ENCODE measurements at places on chromosomes 5 and 9.

GRCh38 chr9:304106-304505 is 89.4 kb downstream of the DOCK8 start:
- DNase-seq = no peak

DNA sequence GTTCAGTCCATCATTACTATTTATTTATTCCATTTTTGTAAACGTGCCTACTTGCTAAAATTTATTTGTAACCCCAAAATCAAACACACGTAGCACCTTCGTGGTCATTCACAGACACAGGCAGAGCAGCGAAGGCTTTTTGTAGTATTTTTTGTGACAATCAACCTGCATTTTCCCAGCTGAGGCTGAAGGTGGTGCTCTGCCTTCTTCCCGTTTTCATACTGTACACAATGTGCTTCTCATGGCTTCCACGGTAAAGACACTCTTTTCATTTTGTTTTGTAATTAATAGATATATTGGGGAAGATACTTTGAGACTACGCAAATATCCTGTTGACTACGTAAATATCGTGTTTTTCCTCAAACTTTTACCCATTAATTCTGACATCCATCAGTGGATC is 19.4 kb downstream of the DAP start:
- DNase-seq = no peak

DNA sequence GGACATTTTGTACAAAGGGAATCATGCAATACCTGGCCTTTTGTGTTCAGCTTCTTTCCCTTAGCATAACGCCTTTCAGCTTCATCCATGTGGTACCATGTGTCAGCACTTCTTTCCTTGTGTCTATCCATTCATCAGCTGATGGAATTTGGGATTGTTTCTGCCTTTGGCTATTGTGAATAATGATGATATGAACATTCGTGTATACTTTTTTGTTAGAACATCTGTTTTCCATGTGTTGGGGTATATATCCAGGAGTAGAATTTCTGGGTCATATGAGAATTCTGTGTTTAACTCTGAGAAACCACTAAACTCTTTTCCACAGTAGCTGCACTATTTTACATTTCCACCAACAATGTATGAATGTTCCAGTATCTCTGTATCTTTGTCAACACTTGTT is 14.8 kb upstream of the PRRC2B start:
- no peak for DNase-seq

DNA sequence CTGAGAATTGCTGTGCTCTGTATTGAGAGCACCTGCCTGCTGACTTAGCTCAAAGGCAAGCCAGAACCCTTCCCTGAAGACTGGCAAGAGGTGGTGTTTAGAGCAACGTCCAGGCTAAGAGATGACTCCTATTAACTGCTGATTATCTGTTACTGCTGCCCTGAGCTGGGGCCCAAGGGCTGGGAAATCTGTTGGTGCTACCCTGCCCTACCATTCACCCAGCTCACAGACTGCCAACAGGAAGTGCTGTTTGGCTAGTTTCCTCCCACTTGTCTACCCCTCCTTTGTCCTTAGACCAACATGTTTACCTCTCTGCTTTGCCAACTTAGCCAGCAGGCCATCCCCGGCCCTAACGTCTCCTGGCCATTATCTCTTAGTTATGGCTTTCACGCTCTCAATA is 6.9 kb downstream of the RAB24 start:
- peak; percentile 53 for DNase-seq

GRCh38 chr5:117161718-117162335 is 587.2 kb upstream of the SEMA6A start:
- DNase-seq = no peak

DNA sequence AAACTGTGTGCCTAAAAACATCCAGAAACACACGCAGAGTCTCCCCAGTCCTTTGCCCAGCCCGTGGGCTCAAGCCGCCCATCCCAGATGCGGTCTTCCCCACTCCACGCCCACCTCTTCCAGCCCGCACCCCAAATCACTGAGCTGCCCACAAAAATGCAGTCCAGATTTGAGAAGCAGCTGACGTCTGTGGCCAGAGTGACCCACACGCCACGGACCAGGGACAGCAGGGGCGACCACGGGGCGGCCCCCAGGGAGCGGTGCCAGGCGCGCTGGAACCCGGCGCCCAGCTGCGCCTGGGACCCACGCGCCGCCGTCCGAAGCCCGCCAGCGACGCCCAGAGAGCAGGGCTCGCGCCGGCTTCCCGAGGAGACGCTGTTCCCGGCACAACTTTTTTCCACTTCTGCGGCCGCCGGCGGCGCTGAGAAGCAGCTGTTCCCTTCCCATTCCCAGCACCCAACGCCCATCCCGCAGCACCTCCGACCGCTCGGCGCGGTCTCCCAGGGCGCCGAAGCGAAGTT is 674 bp downstream of the LHFPL2 start:
- DNase-seq = no peak

DNA sequence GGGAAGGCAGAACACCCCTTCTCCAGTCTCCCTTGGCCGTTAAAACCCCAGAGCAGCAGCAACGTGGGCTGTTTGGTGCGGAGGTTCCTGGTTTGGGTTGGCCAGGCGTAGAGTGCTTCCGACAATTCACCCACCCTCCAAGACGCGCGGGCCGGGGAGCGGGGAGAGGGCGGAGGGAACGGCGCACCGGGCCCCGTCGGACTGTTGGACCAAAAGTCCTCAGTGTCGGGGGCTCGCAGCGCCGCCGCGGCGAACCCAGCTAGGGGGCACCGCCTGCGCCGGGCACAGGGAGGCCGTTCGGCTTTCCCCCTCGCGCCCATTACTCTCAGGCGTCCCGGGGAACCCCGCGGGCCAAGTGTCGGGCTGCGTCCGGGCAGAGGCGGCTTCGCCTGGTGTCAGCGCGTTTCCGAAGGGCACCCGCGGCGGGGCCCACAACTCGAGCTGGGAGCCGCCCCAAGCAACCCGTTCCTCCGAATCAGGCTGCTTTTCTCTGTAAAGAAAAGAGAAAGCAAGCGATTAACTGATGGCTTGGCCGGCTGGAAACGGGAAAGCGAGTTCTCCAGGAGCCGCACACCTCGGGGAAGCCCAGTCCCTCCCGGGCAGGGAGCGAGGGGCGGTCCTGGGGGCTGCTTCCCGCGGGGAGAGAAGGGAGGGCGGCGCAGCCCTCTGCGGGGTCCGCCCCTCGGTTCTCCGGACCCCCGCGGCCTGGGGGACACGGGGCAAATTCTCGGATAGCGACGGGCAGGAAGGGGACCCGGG is 145.5 kb downstream of the ERCC6L2 start:
- DNase-seq = no peak

DNA sequence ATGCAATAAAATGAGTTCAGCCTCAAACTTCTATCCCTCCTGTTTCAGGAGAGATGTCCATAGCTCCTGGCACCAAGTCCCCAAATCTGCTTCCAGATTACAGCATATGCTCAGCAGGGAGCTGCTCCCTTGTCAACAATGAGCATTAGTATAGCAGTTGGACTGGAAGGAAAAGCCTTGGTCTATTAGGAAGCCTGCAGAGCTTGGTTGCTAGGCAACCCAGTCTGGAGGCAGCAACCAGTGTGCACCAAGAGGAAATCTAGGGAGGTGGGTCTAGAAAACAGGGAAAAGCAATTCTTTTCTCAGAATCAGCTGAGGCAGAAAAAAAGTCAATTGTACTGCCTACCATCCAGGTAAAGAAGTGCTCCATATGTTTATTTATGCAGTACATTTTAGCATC is 229.5 kb upstream of the NMUR2 start:
- no peak for DNase-seq

DNA sequence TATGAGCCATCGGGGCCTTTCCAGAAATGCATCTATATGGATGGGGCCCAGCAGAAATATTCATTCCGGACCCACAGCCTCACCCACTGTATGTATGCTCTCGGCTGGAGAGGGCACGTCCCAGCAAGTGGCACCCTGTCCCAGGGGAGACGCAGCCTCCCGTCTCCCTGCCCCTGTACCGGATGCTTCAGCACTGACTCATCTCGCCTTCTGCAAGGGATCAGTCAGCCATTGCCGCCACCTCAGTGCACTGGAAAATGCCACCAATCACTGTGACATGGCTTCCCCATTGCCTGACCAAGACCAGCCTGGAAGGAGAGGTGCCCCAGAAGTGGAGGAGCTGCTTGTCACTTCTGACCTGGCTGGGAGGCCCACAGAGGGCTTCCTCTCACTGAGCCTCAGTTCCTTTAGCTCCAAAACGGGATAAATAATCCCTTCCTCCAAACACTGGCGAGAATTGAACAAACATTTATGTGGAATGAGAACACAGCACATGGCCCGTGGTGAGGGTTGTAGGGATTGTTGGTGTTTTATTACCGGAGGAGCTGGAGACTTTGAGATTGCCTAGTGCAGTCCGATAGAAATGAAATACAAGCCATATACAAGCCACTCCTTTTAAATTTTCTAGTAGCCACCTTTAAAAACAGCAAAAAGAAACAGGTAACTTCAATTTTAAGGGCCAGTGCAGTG is 43.9 kb upstream of the ORM1 start:
- no peak for DNase-seq

GRCh38 chr5:56530626-56531138 is 284.7 kb upstream of the MAP3K1 start:
- DNase-seq = no peak

DNA sequence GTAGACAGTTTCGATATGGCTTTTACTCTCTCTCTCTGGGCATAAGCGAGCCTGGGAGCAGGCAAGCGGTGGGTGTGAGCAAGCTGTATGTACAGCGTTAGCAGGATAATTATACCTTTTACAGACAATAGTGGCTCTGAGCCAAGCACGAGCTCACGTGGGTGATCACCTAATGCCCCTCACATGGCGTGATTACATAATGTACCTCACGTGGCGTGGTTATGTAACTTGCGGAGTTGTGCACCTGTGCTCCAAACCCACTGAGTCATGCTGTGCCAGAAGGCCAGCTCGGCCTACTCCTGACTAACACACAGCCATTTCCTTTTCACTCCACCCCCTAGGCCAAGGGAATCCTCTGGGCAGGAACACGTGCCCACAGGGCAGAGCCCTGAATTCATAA is 797.2 kb downstream of the EFNA5 start:
- DNase-seq = no peak

DNA sequence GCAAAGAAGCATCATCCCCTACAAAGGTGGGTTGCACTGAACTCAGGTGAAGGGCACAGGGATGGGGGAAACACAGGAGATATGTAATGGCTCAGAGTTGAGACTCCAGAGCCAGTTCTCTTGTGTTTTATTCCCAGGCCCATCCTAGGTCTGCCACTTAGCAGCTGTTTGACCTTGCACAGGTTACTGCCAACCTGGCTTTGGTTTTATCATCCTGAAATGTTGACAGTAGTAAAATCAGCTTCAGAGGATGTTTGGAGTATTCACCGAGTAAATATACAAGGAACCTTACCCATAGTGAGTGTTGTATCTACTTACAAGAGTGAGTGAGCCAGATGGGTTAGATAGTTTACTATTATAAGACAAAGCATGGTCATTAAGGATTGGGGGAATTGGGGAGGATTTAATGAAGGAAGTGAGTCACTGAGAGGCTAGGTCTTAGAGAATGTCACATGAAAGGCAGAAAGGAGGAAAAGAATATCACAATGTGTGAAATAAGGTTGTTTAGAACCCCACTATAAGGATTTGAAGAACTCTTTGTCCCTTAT is 141.3 kb downstream of the MAN2A1 start:
- no peak for DNase-seq

- no peak for DNase-seq
Observed at GRCh38 chr5:36623832-36624231, 17.4 kb downstream of the SLC1A3 start.

DNA sequence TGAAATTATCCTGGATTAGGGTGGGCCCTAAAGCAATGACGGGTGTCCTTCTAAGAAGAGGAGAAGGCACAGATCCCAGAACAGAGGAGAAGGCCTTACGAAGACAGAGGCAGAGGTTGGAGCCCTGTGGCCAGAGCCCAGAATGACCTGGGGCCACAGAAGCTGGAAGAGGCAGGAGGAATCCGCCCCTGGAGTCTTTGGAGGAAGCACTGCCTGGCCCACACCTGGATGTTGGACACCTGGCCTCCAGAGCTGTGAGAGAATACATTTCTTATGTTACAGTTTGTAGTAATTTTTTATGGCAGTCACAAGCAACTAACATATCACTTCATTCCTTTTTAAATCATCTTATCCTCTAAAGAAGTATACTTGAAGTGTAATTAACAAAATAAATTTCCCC is 8.5 kb downstream of the MRPL36 start:
- DNase-seq = no peak

GRCh38 chr9:81430727-81431126 is 258.6 kb downstream of the TLE1 start:
- DNase-seq = no peak

GRCh38 chr9:8315211-8315610 is 515.6 kb upstream of the DMAC1 start:
- DNase-seq = no peak

DNA sequence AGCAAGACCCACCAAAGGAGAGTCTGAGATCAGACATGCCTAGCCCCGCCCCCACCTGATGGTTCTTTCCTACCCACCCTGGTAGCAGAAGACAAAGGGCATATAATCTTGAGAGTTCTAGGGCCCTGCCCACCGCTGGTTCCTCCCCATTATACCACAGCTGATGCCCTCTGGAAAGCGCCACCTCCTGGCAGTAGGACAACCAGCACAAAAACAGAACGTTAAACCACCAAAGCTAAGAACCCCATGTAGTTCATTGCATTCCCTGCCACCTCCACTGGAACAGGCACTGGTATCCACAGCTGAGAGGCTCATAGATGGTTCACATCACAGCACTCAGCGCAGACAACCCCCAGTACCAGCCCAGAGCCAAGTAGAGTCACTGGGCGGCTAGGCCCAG is 81.2 kb upstream of the TRPC7 start:
- DNase-seq = no peak

DNA sequence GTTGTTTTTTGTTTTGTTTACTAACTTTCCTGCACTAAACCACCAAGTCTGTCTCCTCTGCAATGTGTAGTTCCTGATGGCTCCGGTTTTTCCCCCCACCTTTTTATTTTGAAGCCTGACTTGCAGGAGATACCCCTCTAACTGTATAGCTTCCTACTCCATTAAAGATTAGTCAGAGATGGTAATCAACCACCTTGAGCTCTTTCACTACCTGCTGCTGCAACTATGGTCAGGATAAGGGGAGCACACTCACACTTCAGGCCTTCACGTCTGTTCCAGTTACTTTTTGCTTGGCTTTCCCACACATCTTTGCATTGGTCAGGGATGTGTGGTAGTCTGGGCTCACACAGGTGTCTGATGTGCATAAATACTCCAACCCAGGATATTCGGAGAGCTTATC is 63.4 kb downstream of the NR6A1 start:
- DNase-seq = no peak

- DNase-seq = peak; percentile 69
Observed at GRCh38 chr9:31605164-31605563, 779.3 kb upstream of the ACO1 start.

GRCh38 chr5:134249469-134250379 is 23.9 kb upstream of the PPP2CA start:
- DNase-seq = no peak

- DNase-seq = peak; percentile 95
Observed at GRCh38 chr9:129460323-129461261, 160.3 kb downstream of the C9orf50 start.

DNA sequence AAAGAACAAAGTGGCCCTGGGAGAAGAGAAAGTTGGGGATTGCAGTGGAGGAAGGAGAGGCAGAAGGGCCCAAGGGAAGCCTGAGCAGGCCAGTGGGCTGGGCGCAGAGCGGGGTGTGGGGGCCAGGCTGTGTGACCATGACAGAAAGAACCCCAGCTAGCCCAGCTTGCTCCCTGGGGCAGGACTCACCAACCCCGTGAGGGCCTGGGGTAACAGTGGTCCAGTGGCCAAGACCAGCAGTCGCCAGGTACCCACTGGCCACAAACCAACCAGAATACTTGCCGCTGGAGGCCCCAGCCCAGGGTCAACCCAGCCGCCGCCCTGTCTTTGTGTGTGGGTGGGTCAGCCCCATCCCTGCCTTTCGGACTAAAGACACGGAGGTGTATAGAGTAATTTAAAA is 146.5 kb downstream of the CACNA1B start:
- DNase-seq = no peak
